ENCODE measurements at places on chromosomes 3 and 15.

GRCh38 chr3:180358179-180358578, 243.8 kb upstream of the TTC14 start:
- no peak for DNase-seq

GRCh38 chr15:89985111-89985510, 16.0 kb upstream of the ZNF710 start:
- DNase-seq = no peak

- no peak for DNase-seq
These were observed 257.0 kb downstream of the NR1D2 start for GRCh38 chr3:24202071-24202470.

DNA sequence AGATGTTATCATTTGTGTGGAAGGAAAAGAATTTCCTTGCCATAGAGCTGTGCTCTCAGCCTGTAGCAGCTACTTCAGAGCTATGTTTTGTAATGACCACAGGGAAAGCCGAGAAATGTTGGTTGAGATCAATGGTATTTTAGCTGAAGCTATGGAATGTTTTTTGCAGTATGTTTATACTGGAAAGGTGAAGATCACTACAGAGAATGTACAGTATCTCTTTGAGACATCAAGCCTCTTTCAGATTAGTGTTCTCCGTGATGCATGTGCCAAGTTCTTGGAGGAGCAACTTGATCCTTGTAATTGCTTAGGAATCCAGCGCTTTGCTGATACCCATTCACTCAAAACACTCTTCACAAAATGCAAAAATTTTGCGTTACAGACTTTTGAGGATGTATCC, 15.1 kb downstream of the KLHL24 start:
- DNase-seq = no peak

DNA sequence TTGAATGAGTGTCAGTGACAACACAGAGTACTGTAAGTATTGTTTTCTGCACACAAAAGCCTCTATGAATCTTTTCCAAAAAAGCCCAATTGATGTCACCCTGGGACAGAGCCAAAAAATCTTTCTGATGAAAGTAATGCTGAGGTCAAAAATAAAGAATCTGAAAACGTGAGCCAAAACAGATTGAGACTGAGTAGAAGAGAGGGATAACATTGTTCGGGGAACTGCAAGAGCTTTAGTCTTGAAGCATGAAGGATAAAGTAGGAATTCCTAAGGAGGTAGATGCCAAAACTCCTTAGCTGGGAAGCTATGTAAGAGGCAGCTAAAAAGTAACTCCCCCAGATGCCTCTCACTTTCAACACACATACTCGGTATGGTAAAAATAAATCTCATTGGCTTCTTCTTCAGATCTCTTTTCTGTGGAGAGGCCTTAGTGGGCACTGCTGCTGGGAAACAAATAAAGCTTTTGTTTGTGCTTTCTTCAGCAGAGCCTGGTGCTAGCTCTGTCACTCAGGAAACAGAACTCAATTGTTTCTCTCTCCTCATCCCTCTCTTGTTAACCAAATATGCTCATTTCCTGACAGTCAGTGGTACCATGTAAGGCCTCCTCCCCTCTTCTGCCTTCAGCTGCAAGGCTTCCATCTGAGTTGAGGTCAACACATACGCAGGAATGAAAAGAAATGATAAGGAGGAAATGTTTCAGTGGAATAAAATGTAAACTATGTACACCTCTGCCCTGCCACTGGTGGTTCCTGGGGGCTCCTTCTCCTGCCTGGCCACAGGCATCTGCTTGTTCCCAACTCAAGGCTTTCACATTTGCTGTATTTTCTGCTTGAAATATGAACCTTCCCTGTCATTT, 58.1 kb downstream of the CD200 start:
- DNase-seq = no peak

DNA sequence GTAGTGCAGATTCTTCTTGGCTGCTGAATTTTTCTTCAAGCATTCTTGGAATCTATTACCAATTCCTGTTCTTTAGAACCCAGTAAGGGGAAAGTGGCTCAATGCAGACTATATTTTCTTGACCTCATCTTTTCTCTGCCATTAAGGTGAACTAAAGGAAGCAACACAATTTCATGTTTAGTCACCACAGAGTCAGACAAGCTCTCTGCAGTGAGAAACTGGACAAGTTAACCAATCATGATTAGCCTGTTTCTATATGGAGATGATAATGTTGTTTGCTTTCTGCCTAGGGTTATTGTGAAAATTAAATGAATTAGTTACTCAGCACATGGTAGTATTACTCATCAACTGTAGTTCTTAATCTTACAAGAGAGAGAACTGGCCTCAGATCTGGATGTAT, 1075.1 kb downstream of the AGBL1 start:
- DNase-seq = no peak

Measured in NCI-H1105 treated with DMSO at 0.1 percent for 48 hours (cell line).